ENCODE measurements at places on chromosomes 7 and 10. TPM values are rescaled to one million over a fixed set of nuclear protein-coding genes. Genes with fewer than 3 reads are reported as not detected.
A peak's percentile ranks its signal among the peaks of the same experiment; 100 is the strongest.

PIK3CG gene
- total RNA-seq, result 17.3 TPM

ASZ1 gene
- total RNA-seq, result not detected

YKT6 gene
- 45.2 TPM for total RNA-seq

GRCh38 chr7:79199961-79200360 lies 253.5 kb downstream of the MAGI2 start:
- no peak for DNase-seq

- peak; percentile 40 for DNase-seq
These were observed 72.3 kb downstream of the ELMO1 start for GRCh38 chr7:37376386-37376785.
